ENCODE measurements at places on chromosomes 12 and 14. TPM values are rescaled to one million over a fixed set of nuclear protein-coding genes. Genes with fewer than 3 reads are reported as not detected.

The PLEKHG7 gene
- polyA plus RNA-seq: 0.13 TPM

The KRT75 gene
- polyA plus RNA-seq: not detected

The PSMB5 gene
- 226 TPM for polyA plus RNA-seq

The IRAK3 gene
- 4.4 TPM for polyA plus RNA-seq

DNA sequence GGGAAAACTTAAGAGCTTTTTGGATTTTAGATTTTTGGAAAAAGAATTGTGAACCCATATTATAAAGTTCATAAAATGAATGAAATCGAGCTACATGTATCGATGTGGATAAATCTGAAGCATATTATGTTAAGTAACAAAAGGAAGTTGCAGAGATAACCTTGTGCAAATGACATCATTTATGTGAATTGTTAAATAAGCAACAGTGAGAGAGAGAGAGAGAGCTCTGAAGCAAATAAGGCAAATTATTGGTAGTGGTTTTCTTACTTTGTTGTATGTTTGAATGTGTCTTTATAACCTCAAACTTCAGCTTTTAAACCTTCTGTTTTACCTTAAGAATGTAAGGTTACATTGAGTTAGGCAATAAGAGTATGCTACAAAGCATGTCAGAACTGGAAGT, 78.8 kb downstream of the ERC1 start:
- no peak for DNase-seq

DNA sequence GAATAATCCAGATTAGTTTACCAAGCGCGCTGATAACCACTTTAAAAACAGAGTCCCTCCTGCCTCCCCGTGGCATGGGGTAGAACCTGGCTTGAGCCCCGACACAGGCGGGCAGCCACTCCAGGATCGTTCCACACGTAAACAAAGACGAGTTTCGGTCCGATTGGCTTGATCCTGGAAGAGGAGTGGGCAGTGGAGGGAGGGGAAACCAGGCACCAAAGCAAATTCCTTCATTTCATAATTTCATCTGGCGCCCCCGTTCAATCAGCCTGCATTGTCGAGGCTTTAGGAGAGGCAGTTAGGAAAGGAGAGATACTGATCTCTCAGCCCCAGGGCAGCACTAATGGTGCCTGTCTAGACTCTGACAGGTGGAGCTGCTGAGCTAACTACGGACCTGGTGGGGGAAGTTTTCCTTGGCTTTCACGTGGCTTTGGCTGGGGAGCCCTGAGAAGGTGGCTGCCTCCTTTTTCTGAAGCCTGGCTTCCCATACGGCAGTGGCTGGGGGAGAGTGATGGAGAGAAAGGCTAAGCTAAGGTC, 751 bp upstream of the GPRC5A start:
- no peak for DNase-seq

DNA sequence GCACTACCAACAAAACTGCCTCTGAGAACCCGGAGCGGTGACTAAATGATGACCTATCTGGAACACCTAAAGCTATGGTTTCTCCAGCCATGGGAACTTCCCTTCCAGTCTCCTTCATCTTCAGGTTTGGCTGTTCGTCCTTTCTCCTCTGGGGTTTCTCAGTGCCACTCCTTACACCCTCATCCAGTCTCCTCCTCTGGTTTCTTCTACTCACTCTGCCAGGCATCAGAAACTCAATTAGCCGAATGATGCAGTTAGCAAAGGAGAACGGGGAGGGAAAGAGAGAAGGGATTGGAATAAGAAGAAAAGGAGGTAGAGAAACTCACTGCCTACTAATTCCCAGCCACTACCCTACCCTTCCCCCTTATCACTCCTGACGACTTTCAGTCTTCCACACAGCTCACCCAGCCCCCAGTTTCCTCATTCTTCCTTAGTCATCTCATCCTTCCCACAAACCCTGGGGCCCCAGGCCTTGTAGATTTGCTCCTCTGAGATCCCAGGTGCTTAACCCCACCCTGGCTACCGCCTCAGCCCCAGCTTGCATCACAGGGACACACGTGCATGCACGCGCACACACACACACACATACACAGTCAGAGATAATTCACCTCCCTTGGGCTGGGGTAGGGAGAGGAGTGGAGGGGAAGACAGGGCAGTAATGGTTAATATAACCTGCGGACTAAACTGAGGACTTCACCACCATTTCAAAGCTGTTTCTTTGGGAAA, 13.0 kb downstream of the FGD6 start:
- no peak for DNase-seq

GRCh38 chr14:38158468-38158867, 49.2 kb upstream of the SSTR1 start:
- DNase-seq: no peak

- no peak for DNase-seq
Measured at GRCh38 chr12:124814741-124815613, 48.7 kb downstream of the SCARB1 start.

- DNase-seq: no peak
Measured at GRCh38 chr14:58846682-58847465, 209.1 kb downstream of the DACT1 start.

- DNase-seq: no peak
Measured at GRCh38 chr12:51012570-51013236, 13.5 kb downstream of the SLC11A2 start.

DNA sequence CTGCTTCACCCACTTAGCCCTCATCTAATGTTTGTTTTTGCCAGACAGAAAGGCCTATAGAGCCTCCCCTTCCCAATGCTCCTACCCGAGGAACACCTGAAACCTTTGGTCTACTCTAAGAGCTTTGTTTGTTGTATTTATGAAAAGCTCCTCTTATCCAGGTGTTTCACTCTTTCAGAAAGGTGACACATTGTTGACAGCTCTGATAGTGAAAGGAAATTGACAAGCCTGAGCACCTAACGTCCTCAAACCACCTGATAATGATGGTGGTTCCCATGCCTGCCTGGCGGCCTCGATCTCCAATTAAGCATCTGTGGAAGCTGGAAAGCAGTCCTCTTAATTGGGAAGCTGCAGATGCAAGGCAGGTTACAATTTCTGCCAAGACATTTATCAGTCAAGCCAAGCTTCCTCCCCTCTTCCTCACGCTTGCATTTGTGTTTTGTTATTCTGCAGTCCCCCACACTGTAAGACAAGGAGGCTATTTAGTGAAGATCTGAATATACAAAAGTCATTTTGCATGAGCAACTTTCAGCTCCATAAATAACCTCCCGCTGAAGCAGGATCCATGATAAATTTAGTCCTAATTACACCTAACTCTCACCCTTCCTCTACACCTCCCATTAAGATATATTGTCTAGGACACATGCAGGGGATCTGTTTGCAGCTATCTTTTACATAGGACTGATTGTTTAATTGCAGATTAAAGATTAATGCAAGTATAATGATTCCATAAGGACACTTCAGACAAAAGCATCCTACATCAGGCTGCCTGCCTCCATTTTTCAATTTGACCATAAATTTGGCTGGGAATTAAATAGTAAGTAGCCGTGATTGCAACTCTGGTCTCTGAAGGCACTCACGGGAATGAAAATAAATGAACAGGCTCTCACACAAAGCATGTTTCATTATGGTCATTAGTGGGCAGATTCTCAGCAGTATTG, 288.6 kb downstream of the PDZRN4 start:
- no peak for DNase-seq

GRCh38 chr12:96249196-96250118, 55.3 kb downstream of the ELK3 start:
- DNase-seq: no peak
